ENCODE measurements at places on chromosomes 2 and 18.

GRCh38 chr2:240162531-240162930, 22.1 kb upstream of the OTOS start:
- no peak for DNase-seq

- DNase-seq: no peak
These were observed 91.1 kb upstream of the EPC2 start for GRCh38 chr2:148553332-148553887.

DNA sequence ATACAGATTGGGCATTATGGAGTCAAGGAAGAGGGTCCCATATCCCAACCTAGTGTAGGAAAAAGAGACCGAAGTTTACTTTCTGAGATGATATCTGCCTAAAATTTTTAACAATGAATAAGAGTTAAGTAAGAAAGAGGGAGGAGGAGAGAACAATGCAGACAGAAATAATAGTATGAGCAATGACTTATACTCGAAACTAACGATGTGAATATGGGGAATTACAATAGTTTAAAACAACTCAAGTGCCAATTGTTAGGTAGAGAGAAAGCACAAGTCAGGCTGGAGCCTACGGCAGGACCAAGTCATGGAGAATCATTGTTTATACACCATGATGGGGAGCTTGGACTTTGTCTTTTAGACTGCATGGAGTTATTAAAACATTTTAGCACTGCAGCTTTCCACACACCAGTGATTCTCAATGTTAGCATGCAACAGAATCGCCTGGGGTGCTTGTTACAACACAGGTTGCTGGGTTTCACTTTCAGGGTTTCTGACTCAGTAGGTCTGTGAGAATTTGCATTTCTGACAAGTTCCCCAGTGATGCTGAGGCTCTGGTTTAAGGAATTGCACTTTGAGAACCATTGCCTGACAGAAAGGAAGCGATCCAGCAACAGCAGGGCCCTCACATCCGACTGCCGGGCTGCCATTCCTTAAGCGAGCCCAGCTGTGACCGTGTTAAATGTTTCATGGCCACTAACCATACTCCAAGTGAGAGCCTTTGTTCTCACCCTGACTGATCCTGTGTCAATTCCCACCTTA, 511.2 kb downstream of the DCDC2C start:
- DNase-seq: no peak

DNA sequence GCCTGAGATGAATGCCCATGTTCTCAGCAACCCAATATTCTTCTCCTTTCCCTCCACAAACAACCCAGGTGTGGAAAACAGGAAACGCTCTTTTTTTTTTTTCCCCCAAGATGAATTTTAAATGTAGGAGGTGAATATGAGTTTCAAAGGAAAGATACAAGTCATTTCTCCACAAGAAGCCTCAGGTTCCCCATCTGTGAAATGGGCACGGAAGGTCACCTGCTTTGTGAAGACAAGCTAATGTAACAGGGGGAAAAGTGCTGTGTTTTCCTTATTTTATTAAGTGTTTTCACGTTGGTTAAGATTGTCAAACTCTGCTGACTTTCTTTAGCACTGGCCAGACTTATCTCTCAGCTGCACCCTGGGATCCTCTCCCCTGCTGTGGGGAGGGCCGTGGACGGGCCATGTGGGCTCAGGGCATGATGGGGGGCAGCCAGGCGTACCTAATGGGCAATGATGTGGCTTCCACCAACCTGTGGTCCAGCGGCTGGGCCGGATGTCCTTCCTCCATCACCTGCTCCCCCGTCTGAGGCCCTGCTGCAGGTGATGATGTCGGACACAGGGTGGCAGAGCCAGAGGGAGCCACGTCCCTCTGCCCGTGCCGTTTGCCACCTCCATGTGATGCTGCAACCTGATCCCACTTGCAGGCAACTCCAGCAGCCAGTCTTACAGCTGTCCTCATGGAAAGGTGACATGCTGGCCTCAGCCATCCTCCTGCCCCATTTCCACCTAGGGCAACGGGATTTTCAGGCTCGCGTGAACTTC, 130.0 kb upstream of the PXDN start:
- DNase-seq: no peak

DNA sequence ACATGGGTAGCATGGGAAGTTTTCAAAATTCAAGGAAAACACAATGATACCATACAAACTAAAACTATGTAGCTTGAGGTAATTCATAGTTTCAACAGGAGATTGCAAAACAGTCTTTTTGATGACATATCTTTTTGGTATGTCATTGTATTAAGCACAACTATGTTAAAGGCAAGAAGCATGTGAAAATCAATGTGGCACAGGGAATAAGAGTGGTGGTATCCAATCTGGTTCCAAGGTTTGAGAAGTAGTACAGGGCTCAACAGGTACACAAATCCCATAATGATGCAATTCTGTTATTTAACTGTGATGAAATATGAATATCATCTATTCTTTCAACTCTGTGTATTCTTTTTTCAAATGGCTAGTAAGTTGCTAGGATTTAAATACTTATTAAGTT, 16.4 kb upstream of the DLX2 start:
- no peak for DNase-seq

DNA sequence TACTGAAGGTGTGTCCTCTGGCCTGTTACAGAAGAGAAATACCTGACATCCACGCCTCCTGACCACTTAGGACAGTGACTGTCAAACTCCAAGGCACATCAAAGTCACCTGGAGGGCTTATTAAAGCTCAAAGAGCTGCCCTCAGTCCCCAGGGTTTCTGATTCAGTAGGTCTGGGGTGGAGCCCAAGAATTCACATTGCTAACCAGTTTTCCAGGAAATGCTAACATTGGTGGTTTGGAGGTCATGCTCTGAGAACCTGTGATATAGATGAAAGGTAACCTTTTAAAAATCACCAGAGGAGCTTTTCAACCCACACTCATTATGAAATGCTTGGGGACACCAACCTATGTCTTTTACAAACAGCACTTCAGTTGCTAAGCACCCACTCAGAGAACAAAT, 172.3 kb downstream of the ALK start:
- no peak for DNase-seq

DNA sequence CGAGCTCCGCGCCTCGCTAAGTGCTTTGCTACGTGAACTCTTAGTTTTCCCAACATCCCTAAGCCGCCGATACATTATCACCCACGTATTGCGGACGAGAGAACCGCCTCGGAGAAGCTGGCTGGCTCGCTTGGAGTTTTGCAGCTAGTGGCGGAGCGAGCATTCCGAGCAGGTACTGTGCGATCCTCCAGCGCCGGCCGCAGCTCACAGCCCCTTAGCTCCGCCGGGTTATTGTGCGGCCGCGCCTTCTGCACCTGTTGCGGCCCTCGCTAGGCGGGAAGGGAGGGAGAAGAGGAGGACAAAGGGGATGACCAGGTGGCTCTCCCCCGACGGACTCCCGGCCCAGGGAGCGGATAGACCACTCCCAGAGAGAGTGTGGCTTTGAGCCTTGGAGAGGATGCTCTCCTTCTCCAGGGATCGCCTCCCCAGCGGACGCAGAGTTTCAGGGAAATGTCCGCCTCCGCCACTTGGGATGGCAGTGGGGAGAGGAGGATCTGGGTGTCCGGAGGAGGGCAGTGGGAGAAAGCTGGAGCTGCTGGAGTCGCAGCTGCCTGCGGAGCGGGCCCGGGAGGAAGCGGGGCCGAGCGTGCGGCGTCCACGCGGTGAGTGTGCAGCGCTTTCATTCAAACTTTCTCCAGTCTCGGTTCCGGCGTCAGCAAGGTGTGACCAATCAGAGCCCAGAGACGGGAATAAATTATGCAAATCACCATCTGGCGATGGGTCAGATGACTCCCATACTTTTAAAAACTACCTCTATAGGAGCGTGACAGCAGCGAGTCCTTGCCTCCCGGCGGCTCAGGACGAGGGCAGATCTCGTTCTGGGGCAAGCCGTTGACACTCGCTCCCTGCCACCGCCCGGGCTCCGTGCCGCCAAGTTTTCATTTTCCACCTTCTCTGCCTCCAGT, at the start of gene LIPG:
TSS of gene LIPG (plus strand) at position 769 of the 905 bp plus-strand sequence. CDS start 252 bp downstream, outside the sequence.
- no peak for DNase-seq

DNA sequence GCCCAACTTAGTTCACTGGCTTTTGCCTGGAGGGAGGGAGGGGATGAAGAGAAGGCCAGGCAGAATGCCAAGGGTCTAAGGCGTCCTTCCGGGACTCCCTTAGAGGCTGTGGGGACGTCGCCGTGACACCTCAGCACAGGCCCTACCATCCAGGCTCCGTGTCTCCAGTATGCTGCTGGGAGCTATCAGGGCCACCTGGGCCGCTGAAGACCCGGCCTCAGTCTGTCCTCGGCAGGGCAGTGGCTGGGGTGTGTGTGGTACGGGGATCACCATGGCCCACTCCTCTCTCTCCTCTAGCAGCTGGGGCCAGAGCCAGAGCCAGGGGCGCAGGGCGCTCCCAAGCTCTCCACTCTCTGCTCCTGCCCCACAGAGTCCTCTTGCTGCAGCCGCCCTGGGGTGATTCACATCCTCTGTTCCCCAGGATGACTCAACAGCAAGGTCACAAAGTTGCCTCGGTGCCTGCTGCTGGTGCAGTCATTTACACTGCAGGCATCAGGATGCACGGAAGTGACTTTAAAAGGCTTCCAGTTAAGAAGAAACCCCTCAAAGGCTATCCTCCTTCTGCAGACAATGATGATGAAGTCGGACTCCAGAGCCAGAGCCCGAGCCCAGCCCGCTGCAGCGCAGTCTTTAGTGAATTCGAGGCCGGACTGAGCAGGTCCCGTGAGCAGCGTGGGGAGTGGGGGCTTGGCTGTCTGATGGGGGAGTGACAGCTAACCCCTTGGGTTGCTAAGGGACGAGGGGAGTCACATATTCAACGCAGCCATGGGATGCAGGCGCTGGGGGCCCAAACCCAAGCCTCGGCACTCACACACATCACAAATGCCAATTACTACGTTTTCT, 31.9 kb downstream of the SNORC start:
- DNase-seq: no peak

GRCh38 chr2:127485051-127485693, 41.1 kb downstream of the IWS1 start:
- DNase-seq: no peak

DNA sequence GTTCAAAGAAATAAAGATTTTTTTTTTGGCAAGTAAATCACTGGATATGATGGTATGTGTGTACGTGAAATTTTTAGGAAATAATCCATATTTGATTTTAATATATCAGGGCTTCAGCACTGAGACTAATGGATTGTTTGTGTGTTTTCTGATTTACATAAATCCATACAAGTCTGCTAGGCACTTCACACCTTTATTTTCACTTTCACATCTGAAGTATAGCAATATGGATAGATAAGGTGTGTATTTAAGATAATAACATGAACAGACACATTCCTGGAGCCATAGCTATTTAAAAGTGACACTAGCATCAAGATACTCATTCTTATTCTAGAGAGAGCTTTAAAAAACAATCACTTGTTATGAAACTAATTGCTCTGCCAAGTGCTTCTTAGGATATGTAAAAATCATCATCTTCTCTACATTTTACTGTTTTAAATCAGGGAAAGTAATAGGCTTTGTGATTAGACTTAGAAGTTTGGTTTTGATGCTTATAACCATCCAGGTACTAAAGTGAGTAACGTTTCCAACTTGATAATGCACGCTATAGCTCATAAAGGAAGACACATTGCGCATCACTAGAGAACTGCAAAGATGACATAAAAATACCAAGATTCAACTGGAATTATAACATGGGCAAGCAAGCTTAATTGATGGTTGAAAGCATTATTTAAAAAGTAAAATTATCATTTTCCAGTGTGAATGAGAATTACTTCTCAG, 208.9 kb downstream of the ZEB2 start:
- DNase-seq: no peak

DNA sequence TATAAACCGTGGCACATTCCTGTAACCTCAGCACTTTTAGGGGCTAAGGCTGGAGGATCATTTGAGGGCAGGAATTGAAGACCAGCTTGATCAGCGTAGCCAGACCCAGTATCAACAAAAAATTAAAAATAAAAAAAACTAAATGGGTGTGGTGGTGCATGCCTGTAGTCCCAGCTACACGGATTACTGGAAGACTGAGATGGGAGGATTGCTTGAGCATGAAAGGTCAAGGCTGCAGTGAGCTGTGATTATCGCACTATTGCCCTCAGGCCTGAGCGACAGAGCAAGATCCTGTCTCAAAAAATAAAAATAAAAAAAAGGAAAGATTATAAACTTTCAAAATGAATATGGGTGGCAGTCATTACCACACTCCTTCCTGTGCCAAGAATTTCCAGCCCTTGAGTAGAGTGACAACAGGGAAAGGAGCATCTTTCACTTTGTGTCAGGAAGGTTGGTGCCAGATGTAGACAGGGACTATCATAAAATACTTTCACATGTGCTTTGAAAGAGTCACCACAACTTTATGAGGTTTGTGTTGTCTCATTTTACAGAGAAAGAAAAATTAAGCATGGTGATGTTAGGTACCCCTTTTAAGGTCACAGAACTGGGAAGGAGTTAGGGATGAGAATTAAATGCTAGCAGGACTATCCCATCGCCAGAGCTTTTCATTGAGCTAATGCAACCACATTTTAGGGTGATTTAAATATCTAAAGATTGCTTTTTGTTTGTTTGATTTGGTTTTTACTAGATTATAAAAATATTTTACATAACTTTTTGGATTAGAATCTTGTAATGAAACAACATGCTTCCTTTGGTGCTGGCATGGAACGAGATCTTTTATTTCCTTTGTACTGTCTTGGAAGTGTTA, 1617.4 kb upstream of the ACVR2A start:
- DNase-seq: no peak

GRCh38 chr2:173151671-173152401, 76.2 kb downstream of the MAP3K20 start:
- DNase-seq: no peak

- no peak for DNase-seq
These were observed 4.6 kb downstream of the LOXL3 start for GRCh38 chr2:74548900-74549826.

- no peak for DNase-seq
These were observed 173.3 kb upstream of the SPRED2 start for GRCh38 chr2:65605743-65606058.

DNA sequence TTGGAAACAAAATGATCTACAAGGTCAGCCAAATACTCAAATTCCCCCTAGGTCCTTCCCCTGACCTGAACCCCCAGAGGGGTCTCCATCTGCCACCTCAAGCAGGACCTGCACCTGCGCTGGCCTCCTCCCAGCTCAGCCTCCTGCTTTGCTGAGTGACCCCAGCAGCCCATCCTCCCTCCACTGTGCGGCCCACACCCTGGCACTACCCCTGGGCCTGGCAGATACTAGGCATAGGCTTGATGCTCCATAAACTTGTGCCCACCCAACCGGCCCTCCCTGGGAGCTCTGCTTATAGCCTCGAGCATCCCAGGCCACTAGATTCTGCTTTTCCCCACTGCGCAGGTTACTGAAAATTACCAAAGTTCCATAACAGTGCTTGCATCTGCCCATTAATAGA, 156.2 kb downstream of the HDAC4 start:
- DNase-seq: no peak

GRCh38 chr2:142236181-142236580, 105.4 kb upstream of the LRP1B start:
- DNase-seq: no peak

GRCh38 chr2:11250400-11251196, 93.8 kb downstream of the ROCK2 start:
- no peak for DNase-seq

- DNase-seq: no peak
These were observed 130.7 kb downstream of the CCDC148 start for GRCh38 chr2:158325782-158326340.

- no peak for DNase-seq
These were observed 54.1 kb downstream of the EIPR1 start for GRCh38 chr2:3323360-3324035.

All from esophagus muscularis mucosa (tissue), 4 donors.